ENCODE measurements at places on chromosomes 1 and 21.

GRCh38 chr1:34844252-34844634 is 15.3 kb downstream of the SMIM12 start:
- ATAC-seq = no peak

GRCh38 chr1:4463631-4464030 is 190.8 kb upstream of the AJAP1 start:
- no peak for ATAC-seq

GRCh38 chr1:41435570-41436178 is 48.8 kb downstream of the EDN2 start:
- ATAC-seq = no peak

- no peak for ATAC-seq
Measured at GRCh38 chr21:35617491-35617890, 442.8 kb downstream of the SETD4 start.
